HS-5 (cell line): ENCODE measurements at places on chromosomes 2 and 18.

GRCh38 chr2:142966284-142966683, 88.8 kb downstream of the KYNU start:
- no peak for DNase-seq

GRCh38 chr18:10973567-10974203, 175.7 kb downstream of the PIEZO2 start:
- no peak for DNase-seq

DNA sequence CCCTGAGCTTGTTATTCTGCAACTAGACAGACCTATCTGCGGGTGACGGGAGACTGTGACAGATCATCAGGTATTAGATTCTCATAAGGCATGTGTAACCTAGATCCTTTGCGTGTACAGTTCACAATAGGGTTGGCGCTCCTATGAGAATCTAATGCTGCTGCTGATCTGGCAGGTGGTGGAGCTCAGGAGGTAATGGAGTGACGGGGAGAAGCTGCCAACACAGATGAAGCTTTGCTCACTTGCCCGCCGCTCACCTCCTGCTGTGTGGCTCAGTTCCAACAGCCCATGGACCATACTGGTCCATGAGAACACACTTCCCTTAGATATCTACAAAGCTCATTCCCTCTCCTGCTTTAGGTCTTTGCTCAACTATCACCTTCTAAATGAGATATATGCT, 198.2 kb upstream of the SMAD7 start:
- DNase-seq, result no peak

DNA sequence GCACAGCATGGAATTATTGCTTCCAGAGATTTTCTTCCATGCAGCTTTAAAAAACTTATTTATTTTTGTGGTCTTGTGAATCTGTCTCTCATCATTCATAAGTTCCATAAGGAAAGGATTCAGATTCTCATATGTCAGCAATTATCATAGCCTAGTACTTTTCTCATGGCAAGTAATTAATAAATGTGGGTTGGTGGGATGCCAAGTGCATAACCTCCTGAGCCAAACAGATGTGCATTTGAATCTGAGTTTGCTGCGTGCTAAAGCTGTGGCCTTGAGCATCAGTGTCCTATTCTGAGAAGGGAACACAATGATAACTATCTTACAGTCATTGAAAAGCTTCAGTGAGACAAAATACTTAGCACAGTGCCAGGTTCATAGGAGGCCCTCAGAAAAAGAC, 331.9 kb downstream of the PDE11A start:
- no peak for DNase-seq

DNA sequence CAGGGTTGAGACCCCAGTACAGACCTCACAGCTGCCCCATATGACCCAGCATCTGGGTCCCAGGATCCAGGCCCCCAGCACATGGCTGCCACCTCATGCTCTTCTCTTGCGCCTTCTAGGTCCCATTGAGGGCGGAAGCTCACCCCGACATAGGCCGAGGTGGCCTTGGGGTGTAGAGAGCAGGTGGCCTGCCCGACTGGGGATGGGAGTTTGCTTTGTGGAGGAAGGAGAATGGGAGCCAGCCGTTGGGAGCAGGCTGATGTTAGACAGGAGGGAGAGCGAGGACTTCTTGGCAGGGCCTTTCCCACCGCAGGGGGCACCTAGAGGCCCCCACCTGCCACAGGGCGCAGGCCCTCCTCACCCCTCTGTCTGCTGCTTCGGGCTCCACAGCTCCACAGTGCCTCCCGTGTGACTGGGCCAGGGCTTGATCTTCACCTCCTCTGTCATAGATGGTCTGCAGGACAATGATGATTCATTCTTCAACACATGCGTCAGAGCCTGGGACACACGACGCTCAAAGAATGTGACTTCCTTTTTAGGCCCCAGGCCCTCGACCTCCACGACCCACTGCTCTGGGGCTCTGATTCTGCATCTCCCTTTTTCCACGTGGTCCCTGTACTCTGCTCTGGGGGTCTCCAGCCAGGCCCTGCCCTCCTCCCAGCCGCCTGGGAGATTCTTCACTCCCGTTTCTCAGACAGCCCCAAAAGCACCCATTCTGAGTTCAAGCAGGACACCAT, 86.6 kb upstream of the ODC1 start:
- DNase-seq, result no peak

GRCh38 chr2:120108049-120108448, 95.2 kb downstream of the EPB41L5 start:
- peak; percentile 29 for DNase-seq

DNA sequence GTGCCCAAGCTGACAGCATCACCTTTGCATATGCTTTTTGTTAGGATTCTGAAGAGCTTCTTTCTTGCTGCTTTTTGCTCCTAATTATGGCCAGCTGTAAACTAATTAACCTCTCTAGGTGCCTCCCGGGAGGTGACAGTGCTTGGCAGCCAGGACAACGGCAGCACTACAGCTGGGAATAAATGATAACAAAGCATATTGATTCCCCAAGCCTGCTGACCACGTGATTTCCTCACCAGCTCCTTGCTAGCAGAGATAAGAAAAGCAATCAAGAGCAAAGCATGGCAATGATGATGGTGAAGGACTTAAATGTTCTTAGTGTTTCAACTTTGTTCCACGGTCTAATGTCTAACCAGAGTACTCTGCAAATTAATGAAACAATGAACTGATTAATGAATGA, 1074.4 kb upstream of the GYPC start:
- DNase-seq, result no peak
